ENCODE measurements at places on chromosomes 7 and 10. TPM values are rescaled to one million over a fixed set of nuclear protein-coding genes. Genes with fewer than 3 reads are reported as not detected.

Gene GOLGA7B
- not detected for total RNA-seq

Gene EVX1
- not detected for total RNA-seq

Gene SAMD9
- total RNA-seq = 11.1 TPM

Gene PODXL
- 167 TPM for total RNA-seq

Gene CLIP2
- total RNA-seq = 32.4 TPM

Gene UNC5B
- 9.8 TPM for total RNA-seq

Gene ANKRD30A
- not detected for total RNA-seq

Gene LIPM
- not detected for total RNA-seq

Gene ADIRF
- 11.4 TPM for total RNA-seq
